ENCODE measurements at places on chromosomes 7 and 10. TPM values are rescaled to one million over a fixed set of nuclear protein-coding genes. Genes with fewer than 3 reads are reported as not detected.
A peak's percentile ranks its signal among the peaks of the same experiment; 100 is the strongest.

Gene ZNF804B
- total RNA-seq = not detected

DNA sequence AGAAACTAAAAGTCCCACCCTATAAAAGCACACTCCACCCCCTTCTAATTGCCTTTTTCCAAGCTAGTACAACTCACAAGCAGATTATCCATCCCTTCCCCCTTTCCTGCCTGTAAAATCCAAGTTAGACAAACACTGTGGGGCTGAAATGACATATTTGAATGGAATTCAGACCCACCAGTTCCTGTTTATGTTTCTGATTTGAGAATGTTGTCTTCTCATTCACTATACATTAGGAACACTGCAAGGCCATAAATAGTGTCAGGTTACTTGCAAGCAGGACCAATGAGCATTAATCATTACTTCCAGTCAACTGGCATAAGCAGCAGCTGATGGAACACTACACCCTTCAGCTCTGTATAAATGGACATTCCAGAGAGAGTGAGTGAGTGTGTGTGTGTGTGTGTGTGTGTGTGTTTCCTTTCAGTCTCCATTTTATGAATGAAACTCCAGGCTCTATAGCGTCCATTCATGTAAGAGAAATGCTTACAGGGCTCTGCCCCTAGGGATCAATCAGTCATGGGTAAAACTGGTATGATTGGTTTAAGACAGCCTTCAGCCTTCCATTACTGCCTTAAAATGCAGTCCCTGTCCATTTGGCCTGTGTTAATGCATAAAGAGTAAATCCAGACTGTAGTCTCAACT, 69.3 kb downstream of the ETV1 start:
- peaks cover 7% of the 10 kb centered on the region for H3K4me1 ChIP-seq
- no peak for DNase-seq
- H3K27me3 ChIP-seq = no peaks in the 10 kb centered on the region

GRCh38 chr10:121312587-121312986, 285.7 kb downstream of the FGFR2 start:
- H3K27ac ChIP-seq = no peak overlapping the region
- H3K4me1 ChIP-seq = no peaks in the 10 kb centered on the region
- DNase-seq = no peak
- H3K27me3 ChIP-seq = no peaks in the 10 kb centered on the region
- H3K4me3 ChIP-seq = no peak overlapping the region

Gene OR2AE1
- total RNA-seq = not detected

Gene SLC26A4
- not detected for total RNA-seq

Gene ECHDC3
- total RNA-seq = 501 TPM

DNA sequence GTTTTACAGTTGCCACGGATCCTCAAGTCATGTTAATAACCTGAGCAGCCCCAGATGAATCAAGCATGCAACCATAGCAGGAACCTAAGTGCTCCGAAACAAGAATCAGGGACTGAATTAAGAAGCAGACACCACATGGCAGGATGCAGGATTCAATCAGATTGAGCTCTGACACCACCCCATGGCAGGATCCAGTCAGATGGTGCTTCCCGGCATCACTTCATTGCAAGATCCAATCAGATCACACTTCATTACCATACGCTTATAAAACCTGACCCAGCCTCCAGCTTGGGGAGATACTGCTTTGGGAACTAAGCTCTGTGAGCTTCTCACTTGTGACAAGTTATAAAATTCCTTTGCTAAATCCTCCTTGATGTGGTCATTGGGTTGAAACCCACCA, 55.3 kb downstream of the ABCB4 start:
- DNase-seq = no peak
- H3K27me3 ChIP-seq = no peaks in the 10 kb centered on the region
- H3K36me3 ChIP-seq = no peaks in the 10 kb centered on the region
- peaks cover 5% of the 10 kb centered on the region for H3K4me1 ChIP-seq

DNA sequence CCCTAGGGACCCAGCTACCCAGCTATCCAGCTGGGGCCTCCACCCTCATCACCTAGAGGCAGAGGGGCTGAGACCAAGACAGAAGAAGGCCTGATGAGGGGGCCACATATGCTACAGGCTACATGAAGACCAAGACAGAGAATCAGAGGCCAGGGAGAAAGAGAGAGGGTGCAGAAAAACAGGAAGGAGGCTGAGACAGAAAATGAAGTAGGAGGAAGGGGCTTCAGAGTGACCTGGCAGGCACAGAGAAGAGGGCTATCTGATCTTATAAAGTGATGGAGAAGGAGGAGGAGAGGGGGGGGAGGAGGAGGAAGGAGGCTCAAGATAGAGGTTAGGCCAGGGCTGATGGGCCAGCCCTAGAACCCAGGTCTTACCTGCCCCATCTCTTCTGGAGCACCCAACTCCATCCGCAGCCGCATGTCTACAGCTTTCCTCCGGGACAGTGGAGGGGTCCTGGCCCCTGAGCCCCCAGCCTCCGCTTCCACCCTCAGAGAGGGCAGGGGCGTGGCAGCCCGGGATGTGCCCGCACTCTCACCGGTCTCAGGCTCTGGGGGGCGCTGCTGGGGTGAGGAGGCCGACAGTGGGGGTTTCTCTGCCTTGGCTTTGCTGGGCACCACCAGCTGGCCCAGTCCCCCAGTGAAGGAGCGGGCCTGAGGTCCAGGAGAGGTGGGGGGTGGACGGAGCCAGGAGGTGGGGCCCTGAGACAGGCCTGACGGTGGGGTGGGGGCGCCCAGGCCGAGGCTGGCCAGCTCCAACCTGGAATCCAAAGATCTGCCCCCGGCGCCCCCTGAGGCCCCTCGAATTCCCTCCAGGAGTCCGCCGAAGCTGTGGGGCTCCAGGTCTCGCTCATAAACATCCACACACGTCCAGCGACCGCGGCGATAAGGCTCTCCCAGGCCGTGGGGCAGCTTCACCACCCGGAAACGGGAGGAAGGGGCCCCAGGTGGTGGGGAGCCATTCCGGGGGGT, 1.8 kb downstream of the TSC22D4 start:
- peaks cover 32% of the 10 kb centered on the region for H3K4me1 ChIP-seq
- peaks cover 11% of the 10 kb centered on the region for H3K36me3 ChIP-seq
- no peaks in the 10 kb centered on the region for H3K27me3 ChIP-seq
- H3K4me3 ChIP-seq = peak overlapping the region; percentile 100
- DNase-seq = no peak

DNA sequence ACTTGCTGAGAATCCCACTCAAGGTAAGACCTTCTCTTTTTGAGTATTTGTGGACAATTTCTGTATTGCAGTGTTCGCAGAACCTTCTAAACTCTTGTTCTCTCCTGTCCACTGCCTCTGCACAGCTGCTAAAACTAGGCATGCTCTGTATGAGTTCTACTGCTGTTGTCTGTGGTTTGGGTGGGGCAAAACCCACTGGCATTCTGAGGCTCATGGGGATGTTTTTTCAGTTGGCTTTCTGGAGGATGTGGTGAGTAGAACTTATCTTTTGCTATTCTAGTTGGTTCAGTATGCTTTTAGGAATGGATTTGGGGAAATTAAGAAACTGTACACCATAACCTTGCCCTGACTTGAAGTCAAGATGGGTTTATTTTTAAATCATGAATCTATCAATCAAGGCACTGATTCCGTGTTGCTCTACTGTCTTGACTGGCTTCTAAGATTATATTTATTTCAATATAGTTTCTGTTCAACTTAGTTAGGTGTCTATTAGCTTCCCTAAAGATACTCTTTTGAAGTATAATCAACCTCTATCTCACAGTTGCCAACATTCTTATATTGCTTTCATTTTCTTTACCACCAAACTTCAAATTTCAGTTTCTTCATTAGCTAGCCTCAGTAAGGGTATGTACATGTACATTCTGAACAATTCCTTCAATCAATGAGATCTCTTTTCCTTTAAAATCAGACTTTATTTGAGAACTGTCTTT, 25.0 kb upstream of the C1GALT1 start:
- no peak overlapping the region for H3K4me3 ChIP-seq
- H3K4me1 ChIP-seq = no peaks in the 10 kb centered on the region
- no peak for DNase-seq
- H3K36me3 ChIP-seq = no peaks in the 10 kb centered on the region

Gene SPDYE9
- not detected for total RNA-seq

- no peaks in the 10 kb centered on the region for H3K36me3 ChIP-seq
- peak; percentile 73 for DNase-seq
- H3K27ac ChIP-seq = peak overlapping the region; percentile 83
- H3K4me3 ChIP-seq = no peak overlapping the region
- H3K4me1 ChIP-seq = peaks cover 19% of the 10 kb centered on the region
Observed at GRCh38 chr10:12720217-12720981, 281.1 kb downstream of the CCDC3 start.

- H3K4me1 ChIP-seq = no peaks in the 10 kb centered on the region
- no peaks in the 10 kb centered on the region for H3K36me3 ChIP-seq
- H3K4me3 ChIP-seq = no peak overlapping the region
Observed at GRCh38 chr7:45582136-45582749, 8.1 kb downstream of the ADCY1 start.
